Ascending aorta (tissue), 2 donors: ENCODE measurements at places on chromosomes 12 and 14. TPM values are rescaled to one million over a fixed set of nuclear protein-coding genes. Genes with fewer than 3 reads are reported as not detected.

The TAS2R50 gene
- not detected for total RNA-seq

The SCNN1A gene
- 14.3 TPM for total RNA-seq

The KRT74 gene
- total RNA-seq, result not detected

The BICDL1 gene
- total RNA-seq, result not detected

The ITGA7 gene
- total RNA-seq, result 246 TPM

The GPR65 gene
- 0.32 TPM for total RNA-seq

The MAP3K9 gene
- 0.96 TPM for total RNA-seq

The PLEKHG7 gene
- total RNA-seq, result not detected

The CISTR gene
- not detected for total RNA-seq

The DCN gene
- total RNA-seq, result 443 TPM

The USP44 gene
- 5.7 TPM for total RNA-seq

The SLC4A8 gene
- not detected for total RNA-seq

The GCH1 gene
- 3.2 TPM for total RNA-seq

The BCL11B gene
- 0.85 TPM for total RNA-seq

The KRAS gene
- 9.8 TPM for total RNA-seq

The RAPGEF3 gene
- 165 TPM for total RNA-seq

The CEBPE gene
- not detected for total RNA-seq

The KRT2 gene
- total RNA-seq, result not detected
